Activated CD4-positive, alpha-beta memory T cell treated with anti-CD3 and anti-CD28 coated beads, Interleukin-2, amount 10 ng/mL, durations not matched to agents 7 days and 5 days (primary cell): ENCODE measurements at places on chromosomes 1 and 21. TPM values are rescaled to one million over a fixed set of nuclear protein-coding genes. Genes with fewer than 3 reads are reported as not detected.

DNA sequence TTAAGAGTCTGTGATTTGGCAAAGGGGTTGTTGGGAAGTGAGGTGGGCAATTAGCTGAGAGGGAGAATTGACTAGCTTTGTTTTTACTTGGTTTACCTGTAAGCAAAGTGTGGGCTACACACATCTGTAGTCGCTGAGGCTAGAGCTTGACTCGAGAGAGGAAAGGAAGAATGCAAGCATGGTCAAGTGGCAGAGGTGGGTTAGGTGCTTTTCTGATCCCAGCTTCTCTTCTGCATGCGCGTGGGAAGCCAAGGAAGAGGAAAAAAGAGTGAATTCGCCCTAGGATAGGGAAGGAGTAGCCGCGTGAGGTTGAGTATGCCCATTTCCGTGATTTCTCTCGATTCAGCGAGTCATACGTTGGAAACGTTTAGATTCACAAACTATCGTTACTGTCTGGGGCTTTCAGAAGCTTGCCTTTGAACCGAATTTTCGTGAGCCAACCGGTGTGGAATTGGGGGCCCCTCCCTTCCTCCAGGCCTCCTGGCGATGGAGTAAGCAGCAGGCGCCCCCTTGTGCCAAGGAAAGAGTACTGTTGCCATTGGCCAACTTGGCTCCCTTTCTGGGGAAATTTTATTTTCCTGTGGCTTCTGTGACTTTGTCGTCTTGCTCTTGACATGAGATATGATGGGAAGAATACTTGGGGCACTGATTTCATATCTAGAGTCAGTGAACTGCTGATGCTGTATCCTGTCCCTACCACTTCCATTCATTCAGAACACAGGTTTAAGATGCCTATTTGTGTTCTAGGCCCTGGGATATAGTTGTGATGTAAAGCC, 1.3 kb downstream of the PIGV start:
- DNase-seq = peak; percentile 89

LIN28A gene
- not detected for total RNA-seq

GRCh38 chr1:150511551-150511950, 3.6 kb downstream of the ECM1 start:
- DNase-seq = no peak

DNA sequence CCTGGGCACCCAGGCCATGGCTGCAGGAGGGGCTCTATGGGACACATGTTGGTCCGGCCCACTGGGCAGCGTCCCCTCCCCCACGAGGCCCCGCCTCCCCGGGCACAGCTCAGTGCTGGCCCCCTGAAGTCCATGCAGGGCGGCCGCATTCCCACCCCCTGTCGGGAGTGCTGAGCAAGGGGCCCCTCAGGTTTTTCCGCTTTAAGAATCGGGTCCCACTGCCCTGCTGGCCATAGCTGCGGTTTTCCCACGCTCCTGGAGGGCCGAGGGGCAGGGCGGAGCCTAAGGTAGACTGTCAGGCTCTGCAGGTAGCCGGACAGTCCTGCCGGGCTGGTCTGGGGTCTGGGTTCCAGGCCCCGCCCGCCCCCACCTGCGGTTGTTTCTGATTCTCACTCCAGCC, 43.5 kb upstream of the CCDC27 start:
- DNase-seq = no peak

DNA sequence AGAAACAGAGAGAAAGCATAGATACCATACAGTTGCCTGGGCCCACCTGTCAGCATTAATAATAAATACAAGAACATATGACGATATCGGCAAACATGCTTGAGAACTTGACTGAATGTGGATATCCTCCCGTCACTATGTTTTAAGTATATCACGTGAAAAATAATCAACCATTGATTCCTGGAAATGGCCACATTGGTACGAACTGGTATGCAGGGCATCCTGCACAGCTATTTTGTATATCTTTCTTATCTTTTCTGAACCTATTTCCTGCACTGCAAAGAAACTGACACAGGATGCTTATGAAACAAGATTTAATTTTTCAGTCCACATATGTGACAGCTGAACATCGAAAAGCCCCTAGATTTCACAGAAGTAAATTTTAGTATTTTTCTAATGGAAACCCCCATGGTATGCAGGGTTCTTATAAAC, 22.8 kb upstream of the RGS1 start:
- DNase-seq = no peak

DNA sequence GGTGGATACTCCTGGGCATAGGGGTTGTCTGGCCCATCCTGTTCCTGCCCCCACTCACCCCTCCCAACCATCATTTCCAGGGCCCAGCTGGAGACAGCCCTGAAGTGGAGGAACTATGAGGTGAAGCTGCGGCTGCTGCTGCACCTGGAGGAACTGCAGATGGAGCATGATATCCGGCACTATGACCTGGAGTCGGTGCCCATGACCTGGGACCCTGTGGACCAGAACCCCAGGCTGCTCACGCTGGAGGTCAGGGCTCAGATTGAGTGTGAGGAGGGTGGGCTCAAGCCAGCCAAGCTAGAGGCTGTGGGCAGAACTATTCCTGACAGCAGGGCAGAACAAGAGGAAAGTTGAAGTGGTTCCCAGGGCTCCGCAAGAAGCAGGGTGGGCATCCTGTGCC, 14.2 kb downstream of the RHOC start:
- no peak for DNase-seq

DNA sequence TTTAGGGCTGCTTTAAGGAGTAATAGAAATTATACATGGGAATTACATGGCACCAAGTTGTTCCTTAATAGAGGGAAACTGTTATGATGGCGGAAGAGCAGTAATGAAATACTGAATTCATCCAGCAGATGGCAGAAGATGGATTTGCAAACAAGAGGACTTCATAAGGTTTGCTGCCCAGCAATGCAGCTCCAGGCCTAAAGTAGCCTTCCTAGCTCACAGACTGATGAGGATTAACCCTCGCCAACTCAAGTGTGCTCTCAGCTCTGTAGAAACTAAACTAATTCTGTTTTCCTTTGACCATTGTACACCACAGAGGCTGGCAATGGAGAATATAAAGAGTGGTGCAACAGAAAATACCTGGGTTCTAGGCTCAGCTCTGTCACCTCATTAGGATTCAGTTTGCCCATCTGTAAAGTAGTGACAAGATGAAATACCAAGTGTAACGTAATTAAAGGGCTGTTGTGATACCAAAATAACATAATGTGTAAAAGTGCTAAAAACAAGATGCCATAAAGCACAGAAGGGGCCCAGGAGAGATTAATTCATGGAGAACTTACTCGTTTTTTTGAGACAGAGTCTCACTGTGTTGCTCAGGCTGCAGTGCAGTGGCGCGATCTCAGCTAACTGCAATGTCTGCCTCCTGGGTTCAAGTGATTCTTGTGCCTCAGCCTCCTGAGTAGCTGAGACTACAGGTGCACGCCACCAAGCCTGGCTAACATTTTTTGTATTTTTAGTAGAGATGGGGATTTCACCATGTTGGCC, 102.4 kb upstream of the SERBP1 start:
- no peak for DNase-seq

DNA sequence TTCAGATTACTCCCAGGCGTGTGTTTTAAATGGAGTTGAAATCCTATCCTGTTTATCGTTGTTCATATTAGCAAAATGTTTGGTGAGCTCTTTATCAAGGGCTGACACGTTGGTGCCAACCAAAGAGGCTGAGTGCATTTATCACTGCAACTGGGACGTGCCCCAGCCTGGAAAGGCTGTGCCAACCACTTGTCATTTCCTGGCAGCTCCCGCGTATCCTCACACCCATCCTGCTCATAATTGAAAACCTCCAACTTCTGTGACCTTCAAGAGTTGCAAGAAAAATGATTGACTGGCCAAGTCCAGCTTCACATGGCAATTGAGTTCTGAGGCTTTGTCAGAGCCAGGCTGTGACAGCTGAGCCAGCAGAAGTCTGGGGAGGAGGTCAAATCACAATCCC, 43.7 kb upstream of the KCNA3 start:
- no peak for DNase-seq

ERRFI1 gene
- 1.0 TPM for total RNA-seq

DNA sequence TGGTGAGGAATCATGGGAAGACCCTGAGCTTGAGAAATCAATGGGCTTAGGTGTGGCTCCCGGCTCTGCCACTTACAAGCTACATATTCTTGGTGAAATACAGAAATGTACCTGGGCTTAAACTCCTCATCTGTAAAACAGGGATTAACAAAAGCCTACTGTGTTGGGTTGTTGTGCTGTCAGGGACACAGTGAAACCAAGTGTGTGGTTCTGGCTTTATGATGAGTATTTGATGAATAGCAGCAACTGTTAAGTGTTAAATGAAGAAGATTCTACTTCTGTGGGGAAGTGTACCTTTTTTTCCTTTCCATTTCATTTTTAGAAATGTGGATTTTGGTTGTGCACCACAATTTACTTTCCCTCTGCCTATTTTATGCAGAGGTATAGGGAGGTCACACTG, 41.1 kb upstream of the DUSP10 start:
- DNase-seq = no peak

- DNase-seq = no peak
Measured at GRCh38 chr1:156893048-156893953, at the start of gene PEAR1. Gene PEAR1, plus strand, starts transcription at chr1:156893718. Its CDS starts 10,209 bp downstream, at chr1:156903927.

LPAR3 gene
- total RNA-seq = 2.1 TPM

SPAG17 gene
- not detected for total RNA-seq
